Activated gamma-delta T cell (primary cell): ENCODE measurements at places on chromosomes 3 and 15.

DNA sequence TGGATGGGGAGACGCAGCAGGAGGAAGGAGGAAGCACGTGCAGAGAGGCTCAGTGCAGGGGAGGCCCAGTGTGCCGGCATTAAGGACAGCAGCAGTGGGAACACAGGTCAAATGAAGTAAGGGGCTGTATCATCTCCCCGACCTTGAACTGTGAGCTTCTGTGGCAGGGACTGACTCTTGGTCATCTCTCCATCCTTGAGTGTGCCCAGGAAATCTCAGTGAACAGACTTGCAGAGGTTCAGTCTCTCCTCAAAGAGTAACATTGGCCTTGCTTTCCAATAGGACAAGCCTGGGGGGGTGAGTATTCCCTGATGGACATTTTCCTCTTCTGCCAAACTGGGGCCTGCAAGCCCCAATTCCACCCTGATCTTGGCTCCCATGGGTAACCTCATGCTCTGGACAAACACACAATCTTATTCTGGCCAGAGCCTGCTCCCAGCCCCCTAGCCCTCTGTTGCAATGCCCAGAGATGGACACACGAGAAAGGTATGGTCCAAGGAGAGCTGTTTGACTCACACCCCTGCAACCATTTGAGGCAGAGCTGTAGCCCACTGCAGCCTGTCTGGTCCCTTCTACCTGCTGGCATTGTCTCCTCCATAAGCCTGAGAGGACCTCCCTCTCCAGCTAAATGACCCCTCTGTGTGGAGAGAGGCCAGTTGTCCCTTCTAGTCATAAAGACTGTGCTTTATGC lies 50.9 kb downstream of the TLE3 start:
- DNase-seq = no peak

DNA sequence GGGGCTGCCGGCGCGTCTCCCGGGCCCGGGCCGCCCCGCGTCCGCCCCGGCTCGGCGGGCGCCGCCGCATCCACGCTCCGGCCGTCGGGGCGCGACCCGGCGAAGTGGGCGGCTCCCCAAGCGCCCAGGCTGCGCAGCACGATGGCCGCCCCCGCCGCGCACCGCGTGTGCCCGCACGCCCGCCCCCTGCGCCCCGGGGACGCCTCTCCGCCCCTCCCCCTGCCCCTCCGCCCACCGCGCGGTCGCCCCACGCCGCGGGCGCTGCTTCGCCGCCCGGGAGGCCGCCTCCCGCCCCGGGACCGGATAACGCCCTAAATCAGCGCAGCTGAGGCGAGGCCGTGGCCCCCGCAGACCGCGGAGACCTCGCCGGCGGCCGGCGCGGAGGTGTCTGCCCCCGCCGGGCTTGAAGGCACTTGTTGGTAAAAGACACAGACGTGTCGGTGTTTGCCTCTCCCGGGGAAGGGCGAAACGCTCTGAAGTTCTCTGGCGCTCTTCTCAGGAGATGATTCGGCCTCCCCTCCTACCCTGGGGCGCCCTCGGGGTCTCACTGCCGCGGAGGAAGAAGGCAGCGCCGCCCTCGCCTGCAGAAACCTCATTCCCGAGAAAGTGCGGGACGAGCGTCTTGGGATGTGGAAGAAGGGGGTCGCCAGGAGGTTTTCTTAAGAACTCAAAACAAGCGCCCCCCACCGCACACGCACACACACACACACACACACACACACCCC lies at the start of gene BNC1:
BNC1 (minus strand) TSS at position 106 of the 725 bp plus-strand sequence; CDS start at position 70, 36 bp downstream.
- no peak for DNase-seq

DNA sequence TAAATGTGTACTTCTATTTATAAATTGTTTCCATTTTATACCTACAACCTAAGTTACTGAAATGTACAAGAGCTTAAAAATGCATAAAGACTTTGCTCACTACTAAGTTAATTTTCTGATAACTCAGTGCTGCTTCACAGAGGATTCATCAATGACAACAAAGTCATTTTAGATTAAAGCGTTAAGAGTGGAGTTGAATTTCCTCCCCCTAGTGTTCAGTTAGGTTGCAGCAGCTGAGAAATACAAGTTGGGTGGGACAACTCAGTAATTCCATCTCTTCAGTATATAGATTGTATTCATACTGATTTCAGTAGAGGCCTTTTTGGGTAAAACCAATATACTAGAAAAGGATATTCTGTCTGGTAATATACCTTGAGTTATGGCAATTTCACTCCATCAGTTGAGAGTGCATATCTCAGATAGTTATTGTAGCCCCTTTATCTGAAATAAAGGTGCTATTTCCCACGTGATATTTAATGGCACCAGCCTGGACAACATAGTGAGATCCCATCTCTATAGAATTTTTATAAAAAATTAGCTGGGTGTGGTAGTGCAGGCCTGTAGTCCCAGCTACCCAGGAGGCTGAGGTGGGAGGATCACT lies 6.9 kb upstream of the RPL35A start:
- no peak for DNase-seq

- no peak for DNase-seq
Measured at GRCh38 chr15:77838061-77838460, 205.3 kb upstream of the LINGO1 start.

DNA sequence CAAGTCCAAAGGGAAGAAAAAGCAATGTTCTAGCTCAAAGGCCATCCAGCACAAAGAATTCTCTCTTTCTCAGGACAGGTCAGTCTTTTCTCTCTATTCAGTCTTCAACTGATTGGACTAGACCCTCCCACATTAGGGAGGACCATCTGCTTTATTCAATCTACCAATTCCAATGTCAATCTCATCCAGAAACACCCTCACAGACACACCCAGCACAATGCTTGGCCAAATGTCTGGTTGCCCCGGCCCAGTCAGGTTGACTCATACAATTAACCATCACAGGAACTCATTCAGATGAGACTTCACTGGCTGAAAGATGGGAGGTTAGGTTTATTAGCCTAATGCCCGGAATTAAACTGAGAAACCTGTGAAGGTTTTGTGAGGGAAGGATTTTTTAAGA lies 32.4 kb downstream of the ACAN start:
- DNase-seq = no peak

GRCh38 chr3:72969766-72970165 lies 26.8 kb upstream of the PPP4R2 start:
- DNase-seq = no peak

- no peak for DNase-seq
Measured at GRCh38 chr3:177089110-177089509, 108.2 kb downstream of the TBL1XR1 start.

DNA sequence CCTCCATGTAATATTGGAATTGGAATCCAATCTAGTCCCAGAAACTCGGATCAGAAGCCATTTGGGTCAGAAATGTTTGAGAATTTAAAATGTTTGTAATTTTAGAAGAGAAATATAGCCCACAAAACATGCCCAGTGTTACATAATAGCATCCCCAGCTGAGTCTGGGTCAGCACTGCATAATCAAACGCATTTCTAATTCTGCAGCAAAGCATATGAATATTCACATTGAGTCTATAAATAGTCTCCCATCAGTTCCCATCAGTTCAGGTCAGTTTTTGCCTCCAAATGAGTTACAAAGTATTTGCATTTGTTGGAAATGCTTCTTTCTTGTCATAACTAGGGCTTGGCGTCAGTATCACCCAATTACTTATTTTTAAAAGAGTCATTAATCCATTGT lies 383.1 kb downstream of the IL5RA start:
- no peak for DNase-seq

GRCh38 chr3:63995086-63995485 lies 28.2 kb downstream of the PSMD6 start:
- no peak for DNase-seq

GRCh38 chr3:15367059-15367458 lies 34.7 kb upstream of the SH3BP5 start:
- DNase-seq = no peak

DNA sequence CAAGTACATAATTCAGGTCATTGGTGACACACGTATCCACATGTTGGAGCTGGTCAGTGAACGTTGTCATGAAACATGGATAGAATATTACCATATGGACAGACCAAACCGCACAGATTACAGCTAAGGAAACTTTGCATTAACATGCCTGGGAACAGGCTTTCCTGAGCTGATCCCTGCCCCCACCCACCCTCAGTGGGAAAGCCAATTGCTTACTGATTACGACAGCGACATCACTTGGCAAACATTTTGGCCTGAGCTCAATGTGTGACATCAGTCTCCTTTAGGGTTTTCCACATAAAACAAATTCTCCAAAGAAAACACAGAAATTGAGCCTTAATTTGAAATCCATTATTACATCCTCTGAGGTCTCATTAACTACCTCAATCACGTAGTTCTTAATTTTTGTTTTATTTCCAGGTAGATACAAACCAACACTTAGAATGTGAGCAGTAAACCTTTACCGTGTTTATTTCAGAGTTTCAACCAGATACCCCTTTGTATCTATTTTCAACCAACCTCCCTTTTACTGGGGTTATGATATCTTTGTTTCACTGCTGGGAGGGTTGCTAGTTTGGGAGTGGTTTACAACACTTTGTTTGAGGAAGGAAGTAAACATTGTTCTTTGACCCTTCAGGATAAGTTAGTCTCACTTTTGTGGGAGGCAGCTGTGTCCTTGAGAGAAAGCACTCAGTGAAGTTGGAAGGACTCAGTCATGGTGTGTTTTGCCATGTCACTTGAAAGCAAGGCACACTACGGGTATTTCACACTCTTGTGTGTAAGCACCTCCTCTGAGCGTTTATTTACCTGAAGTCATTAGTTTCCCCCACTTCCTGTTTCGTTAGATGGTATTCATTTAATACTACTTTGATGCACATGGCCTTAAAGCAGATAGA lies 103.1 kb downstream of the CMSS1 start:
- DNase-seq = no peak

- no peak for DNase-seq
Measured at GRCh38 chr15:90154861-90155626, 46.1 kb upstream of the SEMA4B start.

GRCh38 chr15:26260517-26261133 lies 397.5 kb upstream of the ATP10A start:
- no peak for DNase-seq

GRCh38 chr3:27049792-27050191 lies 319.4 kb downstream of the NEK10 start:
- DNase-seq = no peak

GRCh38 chr3:126798521-126798920 lies 94.5 kb downstream of the CHCHD6 start:
- DNase-seq = no peak

GRCh38 chr3:130392266-130392665 lies 46.8 kb downstream of the COL6A5 start:
- DNase-seq = no peak

GRCh38 chr3:119541547-119541946 lies 17.9 kb downstream of the CD80 start:
- DNase-seq = no peak

GRCh38 chr3:115272036-115272824 lies 125.1 kb upstream of the ZBTB20 start:
- DNase-seq = no peak

DNA sequence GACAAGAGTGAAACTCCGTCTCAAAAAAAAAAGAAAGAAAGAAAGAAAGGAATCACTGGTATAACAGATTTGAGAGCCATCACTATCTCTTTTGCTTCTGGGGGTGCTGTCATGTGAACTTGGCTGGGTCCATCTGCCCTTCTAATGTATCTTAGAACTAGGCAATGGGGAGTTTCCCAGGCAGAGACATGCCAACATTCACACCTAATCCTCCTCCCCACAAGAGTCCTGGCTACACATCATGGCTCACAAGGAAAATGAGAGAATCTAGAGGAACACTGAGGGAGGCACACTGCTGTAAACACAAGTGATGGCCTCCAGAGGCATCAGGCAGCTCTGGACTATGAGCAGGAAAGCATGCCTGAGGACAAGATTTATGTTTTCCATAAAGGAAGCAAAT lies 67.8 kb upstream of the PPP2R3A start:
- DNase-seq = no peak
